ENCODE measurements at places on chromosomes 7 and 10.

- no peak for DNase-seq
Observed at GRCh38 chr10:83632701-83633100, 506.6 kb upstream of the GHITM start.

DNA sequence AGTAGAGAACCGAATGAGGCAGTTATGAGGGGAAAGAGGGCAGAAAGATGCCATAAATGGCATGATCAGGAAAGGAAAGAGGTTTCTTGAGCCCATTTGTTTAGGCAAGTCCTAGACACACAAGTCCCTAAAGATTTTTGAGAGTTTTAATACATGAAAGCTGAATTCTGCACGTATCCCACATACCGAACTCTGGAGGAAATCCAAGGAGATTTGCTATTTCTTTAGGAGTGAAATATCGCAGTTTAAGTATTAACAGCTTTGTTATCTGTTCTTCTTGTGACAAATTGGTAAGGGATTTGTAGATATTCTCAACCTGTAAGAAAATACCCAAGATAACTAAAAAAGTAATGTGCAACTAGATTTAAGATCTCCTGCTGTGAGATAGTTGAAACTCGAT is 23.7 kb upstream of the CUBN start:
- DNase-seq: no peak

DNA sequence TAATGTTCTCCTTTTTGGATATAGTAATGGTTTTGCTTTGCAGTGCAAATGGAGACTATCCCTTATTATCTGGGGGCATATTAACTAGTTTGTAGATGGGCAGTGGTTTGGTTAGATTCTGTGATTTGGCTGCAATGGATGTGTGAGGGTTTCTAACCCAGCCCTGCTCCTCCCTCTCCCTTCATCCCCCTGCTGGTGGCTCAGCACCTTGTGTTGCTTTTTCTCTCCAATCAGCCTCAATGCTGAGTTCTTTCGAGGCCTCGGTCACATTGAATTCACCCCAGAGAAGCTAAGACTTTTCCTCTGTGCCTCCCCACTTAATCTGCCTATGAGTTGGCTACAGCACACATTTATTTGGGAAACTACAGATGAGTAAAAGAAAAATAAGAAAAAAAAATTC is 120.0 kb downstream of the MALRD1 start:
- DNase-seq: peak; percentile 31

GRCh38 chr10:53771701-53772100 is 999.1 kb upstream of the MBL2 start:
- DNase-seq: no peak

DNA sequence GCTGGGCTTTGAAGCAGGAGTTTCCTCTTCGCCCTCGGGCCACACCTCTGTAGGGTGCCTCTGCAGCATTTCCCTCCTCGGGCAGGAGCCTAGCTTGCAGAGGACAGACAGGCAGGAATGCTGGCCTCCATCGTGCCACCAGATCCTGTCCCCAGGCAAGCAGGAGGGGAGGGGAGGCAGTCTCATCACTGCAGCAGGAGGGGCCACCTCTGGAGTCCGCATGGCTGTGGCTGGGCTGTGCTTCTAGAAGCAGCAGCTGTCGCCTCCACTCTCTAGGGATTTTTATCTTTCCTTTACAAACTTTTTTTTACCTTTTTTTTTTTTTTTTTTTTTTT is 181.4 kb downstream of the CUX1 start:
- no peak for DNase-seq

DNA sequence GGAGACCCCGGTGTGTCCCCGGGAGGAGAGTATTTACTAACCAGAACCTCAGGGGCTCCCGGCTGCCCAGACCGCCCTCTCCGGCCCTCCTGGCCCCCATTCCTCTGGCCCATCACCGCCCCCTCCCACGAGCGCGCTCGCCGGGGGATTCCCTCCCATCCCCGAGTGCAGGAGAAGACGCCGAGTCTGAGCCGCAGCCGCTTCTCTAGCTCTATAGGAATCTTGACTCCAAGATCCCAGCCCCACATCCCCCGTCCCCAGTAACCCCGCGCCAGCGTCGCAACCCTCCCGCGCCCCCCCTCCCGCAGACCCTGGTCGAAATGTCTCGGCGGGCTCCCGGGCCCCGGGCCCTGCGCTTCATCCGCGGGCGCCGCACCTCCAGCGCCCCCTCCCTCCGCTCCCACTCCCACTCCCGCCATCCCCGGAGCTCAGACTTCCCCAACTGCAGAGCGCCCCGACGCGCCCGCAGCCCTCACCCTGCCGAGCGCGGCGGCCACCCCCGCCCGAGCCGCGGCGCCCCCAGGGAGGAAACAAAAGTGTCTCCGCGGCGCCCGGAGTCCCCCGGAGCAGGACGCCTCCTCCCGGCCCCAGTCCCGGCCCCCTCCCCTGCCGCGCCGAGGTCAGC is 541 bp downstream of the ELMO1 start:
- no peak for DNase-seq

DNA sequence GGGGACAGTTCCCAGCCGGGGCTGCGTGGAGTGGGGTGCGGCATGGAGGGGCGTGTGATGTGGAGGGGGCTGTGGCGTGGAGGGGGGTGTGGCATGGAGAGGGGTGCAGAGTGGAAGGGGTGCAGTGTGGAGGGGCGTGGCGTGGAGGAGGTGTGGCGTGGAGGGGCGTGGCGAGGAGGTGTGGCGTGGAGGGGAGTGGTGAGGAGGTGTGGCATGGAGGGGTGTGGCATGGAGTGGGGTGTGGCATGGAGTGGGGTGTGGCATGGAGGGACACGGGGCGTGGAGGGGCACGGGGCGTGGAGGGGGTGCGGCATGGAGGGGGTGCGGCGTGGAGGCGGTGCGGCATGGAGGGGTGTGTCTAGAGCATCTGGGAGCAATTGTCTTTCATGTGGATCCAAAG is 33.6 kb downstream of the NKX6-2 start:
- DNase-seq: no peak

DNA sequence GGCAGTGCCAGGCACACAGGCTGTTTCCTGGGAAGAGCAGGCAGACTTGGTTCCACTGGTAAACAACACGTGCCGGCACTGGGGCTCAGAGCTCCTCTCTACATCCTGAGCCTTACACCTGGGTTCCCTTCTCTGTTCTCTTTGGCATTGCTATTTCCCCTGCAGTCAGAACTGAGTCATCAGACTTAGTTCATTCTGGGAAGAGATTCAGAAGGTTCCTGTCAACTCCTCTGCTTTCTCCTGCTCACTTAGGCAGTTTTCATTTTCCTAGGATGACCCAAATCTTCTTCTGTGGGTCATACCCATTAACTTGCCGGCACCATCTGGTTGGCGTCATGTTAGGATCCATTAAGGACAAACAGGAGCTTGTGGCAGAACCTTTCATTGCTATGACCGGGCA is 33.4 kb upstream of the LRRC18 start:
- no peak for DNase-seq

GRCh38 chr7:131507592-131508331 is 48.7 kb downstream of the PODXL start:
- peak; percentile 90 for DNase-seq

- DNase-seq: no peak
Observed at GRCh38 chr10:79947083-79947415, 1.9 kb downstream of the SFTPD start.

GRCh38 chr7:101990811-101991418 is 173.5 kb downstream of the CUX1 start:
- peak; percentile 98 for DNase-seq

- DNase-seq: no peak
Observed at GRCh38 chr7:105228555-105228954, 160.2 kb downstream of the SRPK2 start.

- peak; percentile 96 for DNase-seq
Observed at GRCh38 chr7:128455543-128456254, at the start of gene HILPDA. TSS of gene HILPDA (plus strand) at chr7:128455878. CDS start at chr7:128457269, 1,391 bp downstream.

DNA sequence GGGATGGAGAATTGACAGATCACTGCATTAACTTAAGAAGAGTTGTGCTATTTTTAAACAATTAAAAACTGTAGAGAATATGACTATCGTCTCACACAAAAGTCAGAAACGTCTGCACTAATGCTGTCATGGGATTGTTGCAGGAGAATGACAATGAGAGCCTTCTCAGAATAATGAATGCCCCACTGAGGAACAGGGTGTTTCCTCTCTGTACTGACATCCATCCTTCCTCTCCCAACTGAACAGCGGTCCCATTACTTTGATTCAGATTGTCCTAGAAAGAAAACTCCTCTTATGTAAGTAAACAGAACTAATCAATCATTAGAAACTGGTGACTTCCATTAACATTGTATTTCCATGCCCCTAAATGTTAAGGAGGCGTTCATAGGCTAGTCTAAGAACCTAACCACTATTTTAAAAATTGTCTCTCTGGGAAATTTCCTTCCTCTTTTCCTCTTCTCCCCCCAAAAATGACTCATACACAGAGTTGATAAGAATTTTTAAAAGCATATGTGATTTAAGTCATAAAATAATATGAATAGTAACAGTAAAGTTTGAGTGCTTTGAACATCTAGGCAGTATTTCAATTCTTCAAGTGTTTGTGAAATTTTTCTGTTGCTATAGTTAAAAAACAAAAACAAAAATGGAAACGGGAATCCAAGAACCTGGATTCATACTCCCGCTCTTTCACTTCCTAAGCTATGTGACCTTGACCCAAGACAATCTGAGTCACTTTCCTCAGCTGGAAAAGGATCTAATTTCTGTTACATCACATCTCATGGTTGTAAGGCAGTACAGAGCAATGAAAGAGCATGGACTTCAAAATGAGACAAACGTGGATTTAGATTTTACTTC is 12.7 kb upstream of the MACC1 start:
- no peak for DNase-seq

- DNase-seq: no peak
Observed at GRCh38 chr7:25314094-25314730, 85.9 kb upstream of the NPVF start.

DNA sequence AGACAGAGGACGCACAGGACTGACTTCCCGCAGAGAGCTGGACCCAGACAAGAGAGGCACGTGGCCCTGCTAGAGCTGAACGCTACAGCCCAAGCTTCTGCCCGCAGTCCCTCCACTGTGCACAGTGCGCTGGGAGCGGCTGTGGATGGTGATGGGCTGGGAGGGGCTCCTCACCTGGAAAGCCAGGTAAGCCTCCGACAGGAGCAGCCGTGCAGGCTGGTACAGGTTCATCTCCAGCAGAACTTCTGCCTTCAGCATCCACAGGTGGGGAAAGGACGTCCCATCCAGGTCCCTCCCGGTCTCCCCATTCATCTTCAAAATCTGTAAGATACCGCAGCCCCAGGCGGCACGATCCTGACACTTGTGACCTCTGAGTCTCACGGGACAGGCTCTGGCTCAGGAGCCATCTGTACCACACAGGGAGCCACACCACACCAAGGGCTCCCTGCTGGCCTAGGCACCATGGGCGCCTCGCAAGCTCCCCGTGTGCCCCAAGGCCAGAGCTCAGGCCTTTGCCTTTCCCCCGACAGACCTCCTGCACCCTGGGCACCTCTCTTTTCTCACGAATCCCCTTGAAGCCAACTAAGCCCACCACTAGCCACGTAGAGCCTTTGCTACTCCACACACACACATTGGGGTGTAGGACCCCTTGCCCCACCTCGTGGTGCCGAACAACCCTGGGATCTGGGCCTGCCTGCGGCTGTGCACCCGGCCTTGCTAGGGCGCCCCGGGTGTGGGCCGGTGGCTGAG is 76.3 kb downstream of the CFAP46 start:
- no peak for DNase-seq

- no peak for DNase-seq
Observed at GRCh38 chr10:49653273-49653929, 26.1 kb upstream of the C10orf53 start.

DNA sequence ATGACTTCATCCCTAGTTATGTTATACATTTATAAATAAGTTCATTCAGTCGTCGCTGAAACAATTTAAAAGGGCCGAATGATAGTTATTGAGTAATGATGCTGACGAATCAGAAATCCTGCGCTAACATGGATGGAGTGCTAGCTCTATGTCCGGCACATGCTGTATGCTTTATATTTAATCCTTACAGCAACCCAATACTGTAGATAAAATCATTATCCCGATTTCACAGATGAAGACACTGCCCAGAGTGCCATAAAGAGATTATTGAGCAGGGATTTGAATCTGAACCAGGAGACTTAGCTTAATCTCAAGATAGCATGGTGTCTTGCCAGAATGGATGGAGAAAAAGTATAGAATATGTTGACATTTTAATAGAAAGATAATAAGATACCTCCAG is 1.1 kb upstream of the ICA1 start:
- no peak for DNase-seq

GRCh38 chr7:71705217-71705616 is 573.3 kb downstream of the GALNT17 start:
- DNase-seq: no peak

GRCh38 chr10:90598513-90598912 is 259.3 kb downstream of the HTR7 start:
- DNase-seq: no peak

DNA sequence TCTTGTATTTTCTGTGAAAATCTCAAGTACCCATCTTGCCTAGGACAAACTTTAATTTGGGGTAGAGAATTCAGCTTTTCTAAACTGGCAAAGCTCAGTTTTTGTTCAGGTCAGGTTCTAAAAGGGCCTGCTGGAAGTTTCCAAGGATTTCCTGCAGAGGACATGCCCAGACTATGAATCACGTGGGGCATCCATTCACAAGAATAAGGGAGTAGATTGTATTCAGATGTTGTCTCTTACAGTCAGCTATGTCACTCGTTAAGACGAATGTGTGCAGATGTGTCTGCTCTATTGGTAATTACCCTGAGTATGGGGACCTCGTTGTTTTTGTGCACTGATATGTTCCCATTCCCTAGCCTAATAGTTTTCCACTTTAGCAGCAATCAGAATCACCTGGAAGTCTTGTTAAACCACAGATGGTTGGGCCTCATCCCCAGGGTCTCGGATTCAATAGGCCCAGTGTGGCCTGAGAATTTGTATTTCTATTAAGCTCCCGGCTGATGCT is 81.0 kb upstream of the ITPRID1 start:
- no peak for DNase-seq

DNA sequence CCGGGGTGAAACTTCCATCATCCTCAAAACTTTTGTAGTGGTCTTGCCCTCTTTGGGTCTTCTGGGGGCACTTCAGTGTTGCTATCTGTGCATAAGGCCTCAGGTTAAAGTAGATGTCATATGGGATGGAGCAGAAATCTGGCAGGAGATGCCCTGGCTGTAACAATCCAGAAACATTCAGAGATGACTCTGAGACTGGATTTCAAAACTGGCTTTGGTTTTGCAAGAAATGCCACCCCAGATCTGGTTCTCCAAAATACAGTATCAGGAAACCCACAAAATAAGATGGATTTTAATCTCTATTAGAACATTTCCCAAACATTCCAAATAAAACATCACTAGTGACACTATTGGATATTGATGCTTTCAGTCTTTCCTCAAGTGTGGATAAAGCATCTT is 191.5 kb downstream of the REEP3 start:
- DNase-seq: no peak

- DNase-seq: no peak
Observed at GRCh38 chr10:62699148-62699547, 105.4 kb upstream of the ADO start.

GRCh38 chr7:25124465-25125136 is 459 bp downstream of the CYCS start:
- no peak for DNase-seq

GRCh38 chr7:91182819-91183764 is 81.1 kb upstream of the FZD1 start:
- no peak for DNase-seq

Data from NAMALWA (cell line).